ENCODE measurements at places on chromosomes 5 and 9. TPM values are rescaled to one million over a fixed set of nuclear protein-coding genes. Genes with fewer than 3 reads are reported as not detected.

Gene LHX3
- not detected for total RNA-seq

Gene SPATA9
- not detected for total RNA-seq

Gene NOXA1
- 0.49 TPM for total RNA-seq

Gene GPBP1
- 106 TPM for total RNA-seq

Gene SPATA31A7
- total RNA-seq, result not detected

Gene FLT4
- total RNA-seq, result 0.86 TPM

Gene QRFP
- not detected for total RNA-seq

Gene CCDC112
- total RNA-seq, result 0.29 TPM

Gene NR4A3
- 69.5 TPM for total RNA-seq

Gene PAIP1
- total RNA-seq, result 60.8 TPM

Gene HEMGN
- total RNA-seq, result 0.24 TPM

Gene TAF11L4
- total RNA-seq, result not detected

Gene C9orf50
- total RNA-seq, result not detected

Gene CHSY3
- not detected for total RNA-seq

Gene COL15A1
- total RNA-seq, result 0.02 TPM

Gene SPOCK1
- total RNA-seq, result not detected

Gene TLR4
- not detected for total RNA-seq

Gene MAN1B1
- 48.1 TPM for total RNA-seq

Gene IRX1
- not detected for total RNA-seq

Gene SHOC1
- not detected for total RNA-seq

Gene CARD9
- total RNA-seq, result 7.2 TPM

Gene SLC28A3
- 0.60 TPM for total RNA-seq

Gene KIF3A
- total RNA-seq, result 58.5 TPM

Gene PLAC8L1
- total RNA-seq, result 0.37 TPM

Gene PRELID2
- 2.1 TPM for total RNA-seq

Gene LAMC3
- total RNA-seq, result 0.05 TPM

Gene MIER3
- 35.9 TPM for total RNA-seq

Gene EMB
- 80.6 TPM for total RNA-seq

Gene KCNV2
- total RNA-seq, result not detected

Gene NR5A1
- total RNA-seq, result not detected

Gene HACD4
- total RNA-seq, result 2.7 TPM

Gene F2RL1
- 0.26 TPM for total RNA-seq

Gene ANKRD55
- 1.0 TPM for total RNA-seq

Gene TMC1
- total RNA-seq, result not detected

Gene KIF4B
- total RNA-seq, result 0.05 TPM

Gene PLEKHG4B
- not detected for total RNA-seq

Gene FAM81B
- not detected for total RNA-seq

Gene ORM2
- not detected for total RNA-seq

Gene DAPK1
- 2.0 TPM for total RNA-seq

Gene PCDHB16
- total RNA-seq, result not detected
